ENCODE measurements at places on chromosomes 3 and 15.

- DNase-seq, result no peak
Observed at GRCh38 chr3:189813647-189814240, 182.6 kb downstream of the TP63 start.

GRCh38 chr3:180185650-180186049, 148.9 kb upstream of the PEX5L start:
- no peak for DNase-seq

DNA sequence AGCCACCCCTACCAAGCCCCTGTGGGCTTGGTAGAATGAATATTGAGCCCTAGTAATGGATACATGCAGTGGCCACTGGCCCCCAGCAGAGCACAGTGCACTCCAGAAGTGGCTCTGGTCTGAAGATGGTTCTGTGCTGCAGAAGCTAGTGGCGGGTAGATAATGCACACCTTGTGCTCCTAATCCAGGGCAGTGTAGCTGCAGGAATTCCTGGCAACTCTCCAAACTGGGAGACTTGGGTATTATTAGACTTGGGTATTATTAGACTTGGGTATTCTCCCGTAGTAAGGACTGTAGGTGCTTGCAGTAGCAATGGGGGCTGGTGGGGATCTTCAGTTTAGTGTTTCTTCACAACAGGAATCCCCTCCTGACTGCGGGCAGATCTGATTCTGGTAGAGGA, 34.7 kb downstream of the NUSAP1 start:
- DNase-seq, result no peak

GRCh38 chr3:112582244-112582874, 20.5 kb downstream of the SLC35A5 start:
- DNase-seq, result no peak

- no peak for DNase-seq
Observed at GRCh38 chr15:36763685-36764084, 184.3 kb downstream of the CDIN1 start.

DNA sequence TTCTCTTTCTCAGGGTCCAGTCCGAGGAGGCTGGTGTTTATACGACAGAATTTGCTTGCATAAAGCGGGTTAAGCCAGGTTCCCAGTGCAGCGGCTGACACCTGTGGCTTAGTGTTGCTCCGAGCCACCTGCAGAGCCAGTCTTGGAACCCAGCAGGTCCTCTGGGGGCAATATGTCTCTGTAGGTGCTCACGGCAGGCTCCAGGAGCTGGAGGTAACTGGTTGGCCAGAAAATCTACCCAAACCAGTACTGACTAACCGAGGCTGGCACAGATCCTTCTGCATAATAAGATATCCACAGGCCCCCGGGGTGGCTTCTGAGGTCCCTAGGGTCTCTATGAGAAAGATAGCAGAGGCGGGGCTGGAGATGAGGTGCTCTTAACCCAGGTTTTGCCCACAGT, 3.2 kb downstream of the MGLL start:
- no peak for DNase-seq

DNA sequence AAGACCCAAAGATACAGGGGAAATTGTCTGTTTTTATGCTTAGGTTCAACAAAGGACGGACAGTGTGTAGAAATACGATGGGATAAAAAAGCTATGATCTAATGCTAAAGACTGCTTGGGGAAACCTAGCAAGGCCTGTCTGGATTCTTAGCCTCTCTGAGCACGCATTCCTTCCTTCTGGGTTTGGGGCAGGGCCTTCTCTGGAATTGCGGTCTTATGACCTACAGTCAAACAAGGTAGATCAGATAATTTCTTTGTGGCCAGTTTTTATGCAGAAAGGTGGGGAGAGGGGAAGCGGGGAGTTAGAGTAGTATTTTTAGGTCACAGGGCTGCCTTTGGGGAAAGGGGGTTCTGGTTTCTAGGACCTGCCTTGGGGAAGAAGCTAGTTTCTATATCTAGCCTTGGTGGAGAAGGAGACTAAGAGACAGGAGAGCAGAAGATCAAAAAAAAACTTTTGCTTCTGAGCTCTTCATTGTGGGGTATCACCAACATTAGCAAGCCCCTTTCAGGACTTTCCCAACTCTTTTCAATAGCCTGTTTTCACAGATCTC, 39.1 kb upstream of the LIPC start:
- DNase-seq, result no peak

- no peak for DNase-seq
Observed at GRCh38 chr3:38353151-38353550, 6.6 kb downstream of the XYLB start.

- DNase-seq, result no peak
Observed at GRCh38 chr15:64950888-64951287, 38.8 kb downstream of the SPG21 start.

DNA sequence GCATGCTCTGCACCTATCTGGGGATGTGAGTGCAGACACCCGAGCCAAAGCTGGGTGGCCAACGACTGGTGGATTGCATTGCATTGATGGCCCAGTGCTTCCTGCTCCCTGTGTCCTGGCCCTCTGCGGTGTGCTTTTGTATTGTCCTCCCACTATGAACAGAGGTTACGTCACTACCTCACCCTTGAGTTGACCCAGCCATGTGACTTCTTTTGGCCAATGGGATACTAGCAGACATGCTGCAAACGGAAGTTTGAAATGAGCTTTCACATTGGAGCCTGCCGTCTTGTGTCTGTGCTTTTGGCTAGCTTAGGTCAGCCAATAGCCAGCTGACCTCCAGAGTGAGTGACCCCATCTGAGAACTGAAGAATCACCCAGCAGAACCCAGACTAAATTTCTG, 15.3 kb upstream of the TBC1D21 start:
- no peak for DNase-seq

GRCh38 chr3:141111364-141112155, 60.4 kb downstream of the SPSB4 start:
- no peak for DNase-seq

- no peak for DNase-seq
Observed at GRCh38 chr3:156964577-156964976, 138.4 kb downstream of the LEKR1 start.

GRCh38 chr3:45043728-45044299, 17.7 kb downstream of the CLEC3B start:
- no peak for DNase-seq

GRCh38 chr3:9776896-9777693, 7.3 kb upstream of the CAMK1 start:
- no peak for DNase-seq

DNA sequence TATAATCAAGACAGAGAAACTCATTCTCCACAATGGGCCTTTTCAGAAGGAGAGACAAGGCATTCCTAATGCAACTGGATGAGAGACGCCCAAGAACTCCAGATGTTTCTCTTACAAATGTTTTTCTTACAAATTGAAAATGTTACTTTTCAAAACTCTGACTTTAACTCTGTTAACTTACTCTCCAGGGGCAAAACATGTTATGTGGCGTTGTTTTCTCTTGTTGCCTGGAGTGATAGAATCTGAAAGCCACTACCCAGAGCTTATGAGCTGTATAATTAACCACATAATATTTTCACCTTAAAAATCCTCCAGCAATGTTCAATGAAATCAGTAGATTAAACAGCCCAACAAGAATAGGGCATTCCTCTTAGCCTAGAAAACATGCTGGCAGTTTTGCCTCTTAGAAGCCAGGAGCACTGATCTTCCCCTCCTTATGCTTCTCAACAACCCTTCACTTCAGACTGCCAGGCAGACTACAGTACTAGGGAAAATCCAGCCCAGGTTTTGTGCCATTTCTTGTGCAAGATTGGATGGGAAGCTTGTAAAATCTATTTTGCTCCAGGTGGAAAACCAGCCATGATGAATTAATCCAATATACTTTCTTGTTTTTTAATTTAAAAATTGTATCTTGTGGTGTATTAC, 186.7 kb upstream of the GADL1 start:
- no peak for DNase-seq

- DNase-seq, result no peak
Observed at GRCh38 chr3:195263193-195263924, 7.6 kb downstream of the XXYLT1 start.

GRCh38 chr3:114078126-114078525, 21.6 kb downstream of the QTRT2 start:
- DNase-seq, result no peak

GRCh38 chr3:94064243-94064860, 1.5 kb downstream of the NSUN3 start:
- DNase-seq, result no peak

- DNase-seq, result no peak
Observed at GRCh38 chr3:113205481-113205880, 5.9 kb upstream of the BOC start.

DNA sequence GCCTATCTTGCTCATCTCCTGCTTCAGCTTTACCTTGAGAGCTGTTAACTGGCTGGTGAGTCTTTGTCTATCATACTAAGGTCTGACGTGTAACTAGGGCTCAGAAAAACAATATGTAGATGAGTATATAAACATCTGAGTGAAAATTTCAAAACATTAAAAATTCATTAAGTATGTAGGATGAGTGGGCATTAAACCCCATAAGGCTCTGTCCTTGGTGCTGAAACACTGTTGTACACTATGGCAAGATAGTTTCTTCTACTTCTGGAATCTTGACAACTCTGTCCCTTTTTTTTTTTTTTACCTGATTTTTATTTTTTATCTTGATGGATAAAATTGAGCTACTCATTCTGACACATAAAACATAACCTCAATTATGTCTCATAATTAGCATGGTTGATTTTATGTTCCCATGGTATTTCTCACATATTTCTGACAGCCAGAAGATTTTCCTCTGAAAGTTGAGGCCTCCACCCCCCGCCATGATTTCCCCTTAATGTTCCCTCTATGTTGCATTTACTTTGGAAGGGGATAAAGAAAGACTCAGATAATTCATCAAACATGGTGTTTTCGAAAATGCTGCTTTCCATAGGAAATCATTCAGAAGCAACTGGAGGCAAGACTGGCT, 54.3 kb downstream of the DGKG start:
- DNase-seq, result no peak

Data from activated naive CD4-positive, alpha-beta T cell (primary cell).